GM12892 (cell line): ENCODE measurements at places on chromosomes 13 and 19.

DNA sequence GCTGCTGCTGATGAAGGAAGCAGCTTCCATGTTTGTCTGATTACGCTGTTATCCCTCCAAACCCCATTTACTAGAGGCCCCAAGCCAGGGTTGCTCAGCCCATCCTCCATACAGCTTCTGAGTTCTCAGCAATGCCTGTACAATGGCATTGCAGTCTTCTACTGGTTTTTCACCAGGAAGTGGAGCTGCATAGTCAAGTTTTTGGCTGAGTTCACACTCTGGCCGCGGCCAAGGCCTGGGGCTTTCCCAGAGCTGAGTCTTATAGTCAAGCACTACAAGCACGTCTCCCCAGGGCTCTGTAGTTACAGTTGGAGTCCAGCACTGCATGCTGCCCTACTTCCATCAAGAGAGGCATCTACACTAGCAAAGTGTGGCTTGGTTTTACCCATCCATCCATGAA, 182.5 kb downstream of the POU4F1 start:
- no peak for DNase-seq

GRCh38 chr13:105329359-105329758, 1206.1 kb downstream of the EFNB2 start:
- no peak for DNase-seq

- peak; percentile 96 for DNase-seq
These were observed at the start of gene INSR for GRCh38 chr19:7293762-7294557. Gene INSR, minus strand, starts transcription at chr19:7294414. Its CDS starts 523 bp downstream, at chr19:7293891.

DNA sequence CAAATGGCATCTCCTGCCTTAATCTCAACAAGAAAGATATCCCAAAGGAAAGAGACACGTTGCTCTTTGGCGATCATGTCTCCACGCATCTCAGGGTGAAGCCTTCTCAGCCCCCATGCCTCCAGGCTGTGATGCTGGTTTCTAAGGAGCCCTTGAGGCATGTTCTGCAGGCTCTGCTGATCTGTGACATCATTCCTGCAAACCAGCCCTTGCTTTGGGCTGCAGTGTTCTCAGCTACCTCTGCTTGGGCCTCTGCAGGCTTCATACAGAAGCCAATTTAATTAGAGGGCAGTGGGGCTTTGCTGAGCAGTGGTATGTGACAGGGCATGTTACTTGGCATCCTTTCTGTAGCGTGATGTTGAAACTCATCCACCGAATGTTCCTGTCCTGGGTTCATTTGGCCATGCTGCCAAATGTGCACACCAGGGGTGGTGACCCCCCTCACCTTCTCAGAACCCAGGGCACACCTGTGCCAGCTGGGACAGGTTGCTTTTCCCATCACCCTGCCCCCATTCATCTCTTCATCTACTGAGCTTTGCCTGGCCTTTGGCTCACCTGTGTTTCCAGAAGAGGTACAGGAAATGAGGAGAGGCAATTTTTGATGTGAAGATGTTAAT, 230.9 kb downstream of the TEX29 start:
- DNase-seq: no peak

DNA sequence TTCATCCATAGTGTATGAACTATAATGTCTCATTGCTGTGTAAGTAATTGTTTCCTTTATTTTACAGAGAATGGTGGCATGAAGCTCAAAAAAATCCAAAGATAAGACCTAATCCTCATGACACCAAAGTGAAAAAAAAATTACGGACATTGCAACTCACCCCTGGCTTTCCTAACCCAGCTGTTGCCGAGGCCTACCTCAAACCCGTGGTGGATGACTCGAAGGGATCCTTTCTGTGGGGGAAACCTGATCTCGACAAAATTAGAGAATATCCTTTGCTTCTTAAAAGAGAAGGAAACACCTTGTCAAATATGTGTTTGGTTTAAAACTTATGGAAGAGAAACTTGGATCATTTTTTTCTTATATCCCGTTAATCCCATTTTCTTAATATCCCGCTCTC, 26.3 kb downstream of the ERCC5 start:
- DNase-seq: no peak

GRCh38 chr19:55285229-55285890, 1.6 kb downstream of the BRSK1 start:
- DNase-seq: no peak

GRCh38 chr13:87094646-87095045, 576.5 kb upstream of the SLITRK5 start:
- no peak for DNase-seq

- no peak for DNase-seq
These were observed 26.3 kb upstream of the INTS6 start for GRCh38 chr13:51479199-51479523.

GRCh38 chr19:27780367-27781075, 1432.4 kb downstream of the UQCRFS1 start:
- DNase-seq: no peak

GRCh38 chr19:2726160-2726855, 5.1 kb upstream of the DIRAS1 start:
- DNase-seq: peak; percentile 14

DNA sequence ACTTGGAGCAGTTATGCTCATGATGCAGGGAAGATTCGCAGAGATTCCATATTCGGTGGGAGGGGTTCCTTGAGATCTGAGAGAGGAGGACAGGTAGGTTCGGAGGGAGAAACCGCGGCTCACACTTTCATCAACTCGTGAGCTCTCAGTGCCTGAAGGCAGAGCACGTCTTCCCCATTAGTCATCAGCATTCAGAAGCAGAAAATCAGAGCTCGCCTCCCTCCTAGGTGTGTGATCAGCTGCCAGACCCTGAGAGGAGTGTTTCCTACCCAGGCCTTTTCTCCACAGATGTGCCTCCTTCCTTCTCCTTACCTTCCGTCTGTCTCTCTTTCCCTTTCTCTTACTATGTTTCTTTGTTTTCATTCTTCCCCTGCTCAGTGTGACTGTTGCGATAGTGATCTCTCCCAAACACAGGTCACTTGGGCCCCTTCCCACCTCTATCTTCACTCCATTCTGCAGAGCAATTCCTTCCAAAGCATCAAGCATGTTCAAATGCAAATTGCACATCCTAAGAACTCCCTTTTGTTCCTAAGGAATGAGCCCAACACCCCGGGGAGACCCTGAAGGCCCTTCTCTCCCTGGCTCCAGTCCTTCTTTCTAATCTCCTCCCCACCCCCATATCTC, 389.5 kb downstream of the UQCRFS1 start:
- DNase-seq: no peak

DNA sequence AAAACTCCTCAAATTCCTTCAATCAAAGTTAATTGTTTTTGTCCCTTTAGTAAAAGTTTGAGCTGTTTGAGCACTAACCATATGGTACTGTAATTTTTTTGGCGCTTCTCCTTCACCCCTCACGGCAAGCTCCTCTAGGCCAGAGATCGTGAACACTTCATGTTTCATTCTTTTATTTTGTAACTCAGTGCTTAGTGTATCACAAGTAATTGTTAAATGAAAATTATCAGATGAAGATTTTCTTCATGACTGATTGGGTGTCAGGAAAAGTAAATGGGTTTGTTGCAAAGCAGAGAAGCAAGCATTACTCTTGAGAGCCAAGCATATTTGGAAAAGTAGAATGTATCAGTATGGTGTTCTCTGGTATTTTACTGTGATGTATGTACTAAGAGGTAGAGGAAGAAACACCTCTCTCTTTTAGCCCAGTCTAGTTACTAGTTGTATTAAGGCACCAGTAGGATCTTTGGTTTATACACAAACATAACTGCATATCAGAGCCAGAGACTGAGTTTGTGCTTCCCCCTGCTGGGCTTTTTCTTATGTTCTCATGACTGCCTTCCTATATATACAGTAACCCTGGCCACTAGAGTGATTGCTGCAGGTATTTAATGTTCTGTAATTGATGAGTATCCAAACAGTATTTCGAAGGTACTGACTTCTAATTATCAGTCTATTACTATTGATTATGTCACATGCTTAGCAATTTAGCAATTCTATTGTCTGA, 202.3 kb upstream of the KLHL1 start:
- DNase-seq: no peak

- DNase-seq: no peak
These were observed 50.9 kb downstream of the TPT1 start for GRCh38 chr13:45289936-45290563.

- DNase-seq: no peak
These were observed 26.3 kb downstream of the DCAF15 start for GRCh38 chr19:13978351-13979243.
